ENCODE measurements at places on chromosomes 12 and 14.

- DNase-seq, result peak; percentile 87
These were observed 9.2 kb upstream of the LBHD2 start for GRCh38 chr14:103074729-103075367.

DNA sequence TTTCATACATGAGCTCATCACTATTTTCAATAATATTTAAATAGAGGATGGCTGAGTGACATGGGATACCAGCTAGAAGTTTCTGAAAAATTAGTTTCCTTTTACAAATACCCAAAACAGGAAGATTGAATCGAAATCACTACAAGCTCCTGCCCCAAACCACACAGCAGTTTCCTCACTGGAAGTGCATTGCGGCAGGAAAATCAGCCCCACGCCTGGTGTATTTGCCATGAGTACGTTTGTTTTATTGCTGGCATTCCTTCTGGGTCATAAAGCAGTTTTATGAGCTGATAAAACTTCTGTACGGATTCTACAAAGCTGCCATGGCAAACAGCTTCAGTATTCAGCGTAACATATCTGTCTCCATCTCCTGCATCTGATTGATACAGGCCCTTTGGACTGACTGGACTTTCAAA is 23.7 kb downstream of the CDC42BPB start:
- no peak for DNase-seq

DNA sequence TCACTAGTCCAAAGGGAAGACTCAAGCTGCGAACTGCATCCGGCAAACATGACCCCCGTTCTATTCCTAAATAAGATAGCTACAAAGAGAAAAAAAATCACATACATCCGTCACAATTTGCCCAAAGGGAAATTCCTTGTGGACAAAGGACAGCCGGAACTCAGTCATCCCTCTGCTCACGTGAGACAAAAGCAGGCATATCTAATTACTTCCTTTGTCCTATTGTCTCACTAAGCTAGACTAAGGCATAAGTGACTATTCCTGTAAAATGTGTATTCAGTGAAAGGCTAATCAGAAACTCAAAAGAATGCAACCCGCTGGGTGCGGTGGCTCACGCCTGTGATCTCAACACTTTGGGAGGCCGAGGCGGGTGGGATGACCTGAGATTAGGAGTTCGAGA is 27.2 kb upstream of the NINJ2 start:
- no peak for DNase-seq

- no peak for DNase-seq
These were observed 26.0 kb downstream of the ITPK1 start for GRCh38 chr14:93089521-93090269.

- no peak for DNase-seq
These were observed 303.1 kb upstream of the SOX5 start for GRCh38 chr12:24252602-24253001.

DNA sequence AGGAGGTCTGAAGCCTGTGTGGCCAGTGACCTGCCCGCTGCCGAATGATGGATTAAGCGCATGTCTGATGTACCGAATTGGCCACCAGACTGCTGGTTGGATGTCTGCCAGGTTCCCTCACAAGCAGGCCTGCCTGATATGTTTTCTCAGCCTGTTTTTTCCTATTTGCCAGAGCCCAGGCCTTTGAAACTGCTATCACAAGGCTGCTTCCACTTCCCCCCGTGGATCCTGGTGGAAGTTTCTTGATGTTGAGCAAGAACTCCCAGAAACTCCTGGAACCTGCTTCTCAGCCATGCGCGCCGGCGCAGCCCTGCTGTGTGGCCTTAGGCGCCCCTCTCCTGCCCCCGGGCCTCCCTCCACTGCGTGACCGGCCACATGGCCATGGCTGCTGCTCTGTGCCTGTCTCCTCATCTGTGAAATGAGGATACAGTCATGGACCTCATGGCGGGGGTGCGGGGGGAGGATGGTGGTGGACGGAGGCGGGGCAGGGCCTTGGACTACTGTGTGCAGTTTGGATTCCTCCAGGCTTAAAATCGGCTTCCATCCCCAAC is 56.6 kb downstream of the CALM1 start:
- peak; percentile 48 for DNase-seq

DNA sequence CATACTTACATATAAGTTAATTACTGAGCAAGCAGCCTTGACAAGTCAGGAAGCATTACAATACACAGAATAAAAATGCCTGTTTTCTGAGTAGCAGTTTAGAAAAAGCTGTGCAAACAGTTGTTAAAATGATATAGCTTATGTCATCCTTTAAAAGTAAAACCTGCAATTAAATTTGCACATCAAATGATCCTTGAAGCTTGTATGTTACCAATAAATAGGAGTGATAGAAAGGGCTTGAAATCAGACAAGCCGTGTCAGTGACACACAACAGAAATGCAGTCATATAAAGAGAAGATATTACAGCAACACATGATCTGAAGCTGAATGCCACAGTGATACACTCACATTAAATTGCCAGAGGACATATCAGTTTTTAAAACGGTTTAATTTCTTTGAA is 70.0 kb downstream of the EPS8 start:
- no peak for DNase-seq
